Stimulated activated CD4-positive, alpha-beta T cell treated with anti-CD3 and anti-CD28 coated beads, Interleukin-15, amount 100 ng/mL, for 48 hours (primary cell): ENCODE measurements at places on chromosomes 4 and X.

DNA sequence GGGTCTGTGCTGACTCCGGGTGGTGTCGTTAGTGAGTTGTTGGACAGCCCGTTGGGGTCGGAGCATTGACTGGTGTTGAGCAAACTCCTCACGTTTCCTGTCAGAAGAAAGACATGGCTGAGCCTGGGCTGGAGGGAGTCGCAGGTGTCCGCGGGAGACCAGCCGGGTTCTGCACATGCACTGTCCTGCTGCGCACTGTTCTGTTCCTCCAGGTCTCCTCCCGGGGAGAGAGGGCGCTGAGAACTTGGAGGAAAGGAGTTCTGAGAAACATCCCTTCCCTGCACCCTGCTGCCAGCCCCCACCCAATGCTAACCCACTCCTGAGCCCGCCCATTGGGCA is 1.1 kb downstream of the ZNF141 start:
- DNase-seq = no peak

DNA sequence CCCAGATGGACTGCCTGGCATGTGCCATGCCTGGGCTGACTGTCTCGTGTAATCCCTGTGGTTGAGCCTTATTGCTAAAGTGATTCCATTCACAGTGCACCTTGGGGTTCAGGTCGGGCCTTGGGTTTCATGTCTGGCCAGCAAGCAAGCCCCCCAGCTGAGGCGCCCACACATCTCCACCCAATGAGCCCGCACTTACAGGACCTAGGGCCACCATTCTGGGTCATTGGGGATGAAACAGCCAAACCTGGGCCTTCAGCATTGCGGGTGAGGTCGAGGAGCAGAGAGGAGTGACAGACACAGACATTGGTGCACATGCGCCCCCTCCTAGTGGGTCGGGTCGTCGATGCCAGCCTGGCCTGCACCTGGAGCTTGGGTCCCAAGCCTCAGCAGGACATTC is 21.3 kb upstream of the WFS1 start:
- no peak for DNase-seq

- DNase-seq = no peak
These were observed 76.0 kb downstream of the GLRA3 start for GRCh38 chr4:174753021-174753420.

DNA sequence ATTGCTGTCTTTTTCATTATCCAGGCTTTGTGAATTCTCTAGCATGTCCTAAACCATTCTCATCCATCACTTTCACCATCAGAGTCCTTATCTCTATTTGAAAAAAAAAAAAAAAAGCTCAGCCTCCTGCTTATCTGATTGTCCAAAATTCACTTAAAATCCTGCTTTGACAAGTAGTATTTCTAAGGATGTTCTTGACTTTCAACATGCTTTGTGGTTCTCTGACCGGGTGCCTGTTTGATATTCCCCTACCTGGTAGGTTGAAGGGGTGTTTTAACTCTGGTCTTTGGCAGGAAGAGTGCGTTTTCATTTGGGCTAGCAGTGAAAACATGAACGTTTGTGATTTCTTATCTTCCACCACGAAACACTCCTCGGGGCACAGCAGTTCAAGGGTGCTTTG is 17.3 kb upstream of the BBS12 start:
- no peak for DNase-seq

- DNase-seq = no peak
These were observed 125.0 kb downstream of the PPP3CA start for GRCh38 chr4:101222156-101222845.
